Renal pelvis (tissue), 12 donors: ENCODE measurements at places on chromosomes 3 and 15.

DNA sequence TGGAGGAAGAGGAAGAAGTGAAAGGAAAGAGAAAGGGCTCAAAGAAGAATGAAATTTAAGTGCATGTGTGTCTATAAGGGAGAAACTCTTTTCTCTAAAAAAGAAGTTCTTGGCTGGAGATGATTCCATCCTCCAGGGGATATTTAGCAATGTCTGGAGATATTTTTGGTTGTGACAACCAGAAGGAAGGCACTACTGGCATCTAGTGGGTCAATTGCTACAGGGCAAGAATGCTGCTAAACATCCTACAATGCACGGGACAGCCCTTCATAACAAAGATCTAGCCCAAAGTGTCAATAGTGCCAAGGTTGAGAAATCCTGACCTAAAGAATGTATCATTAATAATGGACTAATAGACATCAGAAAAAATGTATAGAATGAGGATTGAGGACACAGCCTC is 57.4 kb upstream of the ST3GAL6 start:
- DNase-seq, result no peak

GRCh38 chr15:59171067-59171397 is 35.6 kb upstream of the LDHAL6B start:
- DNase-seq, result no peak

DNA sequence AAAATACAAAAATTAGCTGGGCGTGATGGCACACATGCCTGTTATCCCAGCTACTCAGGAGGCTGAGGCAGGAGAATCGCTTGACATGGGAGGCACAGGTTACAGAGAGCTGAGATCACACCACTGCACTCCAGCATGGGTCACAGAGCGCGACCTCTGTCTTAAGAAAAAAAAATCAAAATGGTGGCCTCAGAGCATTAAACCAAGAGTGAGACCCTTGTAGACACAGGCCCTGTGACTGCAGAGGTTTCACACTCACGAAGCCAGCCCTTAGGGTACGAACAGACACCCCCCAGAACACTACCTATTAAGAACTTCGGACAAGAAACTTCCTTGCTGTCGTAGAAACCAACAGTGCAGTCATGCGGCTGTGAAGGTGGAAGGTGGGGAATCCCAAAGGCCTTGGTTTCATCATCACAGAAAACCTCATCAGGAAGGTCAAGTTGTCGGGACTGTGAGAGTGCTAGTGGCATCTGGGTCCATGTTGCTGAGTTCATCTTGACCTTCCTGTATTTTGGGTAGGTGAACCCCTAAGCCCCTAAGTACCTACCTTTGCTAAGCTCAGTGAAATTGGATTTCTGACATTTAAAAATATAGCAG is 4.8 kb upstream of the PDE8A start:
- DNase-seq, result no peak

GRCh38 chr15:58410353-58410752 is 21.4 kb upstream of the LIPC start:
- no peak for DNase-seq

- DNase-seq, result peak; percentile 37
Measured at GRCh38 chr3:87792534-87793336, 266.1 kb downstream of the CGGBP1 start.

- no peak for DNase-seq
Measured at GRCh38 chr3:67335813-67336212, 318.6 kb downstream of the SUCLG2 start.

DNA sequence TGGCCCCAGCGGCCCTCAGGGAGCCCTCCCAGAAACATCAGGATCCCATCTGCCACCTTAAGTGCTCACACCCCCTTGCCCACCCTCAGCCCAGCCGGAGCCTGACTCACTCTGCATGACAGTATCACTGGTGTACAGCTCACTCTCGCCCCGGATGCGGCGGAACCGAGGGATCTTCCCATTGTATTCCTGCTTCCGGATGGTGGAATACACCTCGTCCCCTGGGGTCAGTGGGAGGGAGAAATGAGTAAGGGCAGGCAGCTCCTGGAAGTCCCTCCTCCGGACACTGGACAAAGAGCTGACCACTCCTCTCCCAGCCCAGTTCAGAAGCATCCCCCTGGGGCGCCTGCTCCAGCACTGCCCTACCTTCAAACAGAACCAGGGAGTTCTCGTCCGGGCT is 16.5 kb downstream of the SEMA7A start:
- no peak for DNase-seq

DNA sequence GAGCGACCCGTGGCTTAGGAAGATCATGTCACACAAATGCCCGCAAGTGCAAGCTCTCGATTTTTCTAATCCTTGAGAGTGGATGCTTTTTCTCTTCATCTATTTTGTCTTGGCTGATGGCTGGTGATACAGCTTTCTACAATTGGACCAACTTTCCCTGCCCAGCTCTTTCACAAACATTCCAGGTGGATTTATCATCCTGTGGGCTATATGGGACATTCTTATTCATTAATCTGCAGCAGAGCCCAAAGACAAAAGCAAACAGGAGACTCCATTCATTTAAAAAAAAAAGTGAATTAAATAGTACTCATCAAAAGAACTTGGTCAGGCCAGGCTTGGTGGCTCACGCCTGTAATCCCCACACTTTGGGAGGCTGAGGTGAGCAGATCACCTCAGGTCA is 14.2 kb upstream of the TSEN2 start:
- no peak for DNase-seq
